D721Med (cell line): ENCODE measurements at places on chromosomes 5 and 9.

GRCh38 chr5:37957218-37957617 lies 117.4 kb upstream of the GDNF start:
- DNase-seq = no peak

- DNase-seq = peak; percentile 78
Measured at GRCh38 chr5:67209141-67209771, 12.7 kb upstream of the CD180 start.

DNA sequence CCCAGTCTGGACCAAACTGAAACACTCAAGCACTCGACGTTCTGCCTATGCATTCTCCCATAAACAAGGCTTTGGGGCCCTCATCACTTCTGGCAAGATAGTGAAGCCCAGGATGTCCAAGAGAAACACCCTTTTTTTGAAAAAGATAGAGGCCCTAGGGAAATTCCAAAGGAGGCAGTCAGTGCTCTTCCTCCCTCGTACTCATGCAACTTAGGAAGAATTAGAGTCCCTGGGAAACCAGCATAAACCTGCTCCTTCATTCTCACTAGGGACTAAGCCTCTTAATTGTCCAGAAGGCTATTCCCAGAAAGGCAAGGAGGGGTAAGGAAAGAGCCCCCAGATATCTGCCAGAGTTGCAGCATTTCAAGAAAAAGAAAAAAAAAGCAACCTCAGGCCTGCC lies 7.8 kb upstream of the RUSC2 start:
- no peak for DNase-seq

GRCh38 chr9:37300620-37301019 lies 121.9 kb upstream of the GRHPR start:
- no peak for DNase-seq

DNA sequence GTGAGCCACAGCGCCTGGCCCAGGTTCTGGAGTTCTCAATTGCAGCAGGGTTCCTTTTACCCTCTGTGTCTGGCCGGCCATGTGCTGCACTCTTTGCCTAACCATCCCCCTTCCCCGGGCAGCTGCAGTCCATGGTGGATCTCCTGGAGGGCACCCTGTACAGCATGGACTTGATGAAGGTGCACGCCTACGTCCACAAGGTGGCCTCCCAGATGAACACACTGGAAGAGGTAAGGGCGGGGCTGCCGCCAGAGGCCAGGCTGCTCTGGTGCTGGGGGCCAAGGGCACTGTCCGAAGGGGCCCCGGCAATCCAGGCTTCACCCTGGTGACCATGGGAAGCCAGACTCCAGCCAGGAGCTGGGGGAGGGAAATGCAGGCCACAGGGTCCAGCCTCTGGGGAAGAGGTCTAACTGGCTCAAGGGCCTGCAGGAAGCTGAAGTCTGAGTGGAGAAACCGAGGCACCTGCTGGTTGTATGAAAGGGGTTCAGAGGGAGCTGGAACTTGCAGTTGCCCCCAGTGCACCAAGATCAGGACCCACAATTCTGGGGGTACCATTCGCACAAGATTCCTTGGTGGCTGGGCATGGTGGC lies 18.1 kb downstream of the OLFML2A start:
- no peak for DNase-seq

DNA sequence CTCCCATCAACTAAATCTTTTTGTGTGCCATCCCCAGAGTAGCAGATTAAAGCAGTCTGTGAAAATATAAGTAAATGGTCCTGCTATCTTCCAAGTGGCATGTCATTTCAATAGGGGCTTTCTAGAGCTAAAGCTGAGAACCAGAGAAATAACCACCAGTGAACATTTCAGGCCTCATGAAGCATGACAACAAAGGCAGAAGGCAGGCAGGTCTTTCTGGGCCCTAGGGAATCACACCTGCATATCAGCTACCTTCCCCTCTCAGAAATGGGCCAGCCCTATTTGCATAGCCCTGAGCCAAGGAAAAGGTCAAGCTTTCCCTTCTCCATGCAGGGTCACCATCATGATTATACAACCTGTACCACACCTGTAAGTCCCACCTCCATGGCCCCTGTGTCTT lies 205.3 kb downstream of the DEPDC1B start:
- DNase-seq = no peak

DNA sequence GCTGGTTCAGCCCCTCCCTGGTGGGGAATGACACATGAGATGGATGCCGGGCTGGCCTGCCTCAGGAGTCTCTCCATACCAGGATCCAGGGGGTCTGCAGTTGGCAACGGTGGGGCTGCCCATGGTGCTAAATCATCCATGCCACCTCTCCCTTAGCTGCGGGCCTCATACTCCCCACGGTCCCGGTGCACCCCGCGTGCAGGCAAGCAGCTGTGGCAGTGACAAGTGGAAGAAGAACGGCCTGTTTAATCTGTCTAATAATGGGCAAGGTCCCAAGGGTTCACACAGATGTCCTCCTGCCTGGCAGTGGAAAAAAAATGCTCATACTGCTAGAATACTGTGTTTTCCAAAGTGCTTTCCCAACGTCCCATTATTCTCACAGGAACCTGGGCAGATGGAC lies 196.9 kb upstream of the PANK3 start:
- no peak for DNase-seq

- DNase-seq = no peak
Measured at GRCh38 chr5:51987669-51988209, 604.5 kb downstream of the ISL1 start.
